ENCODE measurements at places on chromosomes 13 and 19. TPM values are rescaled to one million over a fixed set of nuclear protein-coding genes. Genes with fewer than 3 reads are reported as not detected.

- H3K27me3 ChIP-seq = no peaks in the 10 kb centered on the region
- no peaks in the 10 kb centered on the region for H3K4me1 ChIP-seq
- H3K36me3 ChIP-seq = no peaks in the 10 kb centered on the region
- no peak overlapping the region for H3K27ac ChIP-seq
Measured at GRCh38 chr13:22256111-22256639, 585.3 kb downstream of the FGF9 start.

Gene ETV2
- total RNA-seq = 1.4 TPM

- H3K36me3 ChIP-seq = peaks cover 53% of the 10 kb centered on the region
- peak; percentile 46 for DNase-seq
- H3K4me1 ChIP-seq = peaks cover 32% of the 10 kb centered on the region
- H3K4me3 ChIP-seq = peak overlapping the region; percentile 98
- peak overlapping the region; percentile 99 for H3K27ac ChIP-seq
Measured at GRCh38 chr19:55656988-55657747, 2.3 kb downstream of the U2AF2 start.

DNA sequence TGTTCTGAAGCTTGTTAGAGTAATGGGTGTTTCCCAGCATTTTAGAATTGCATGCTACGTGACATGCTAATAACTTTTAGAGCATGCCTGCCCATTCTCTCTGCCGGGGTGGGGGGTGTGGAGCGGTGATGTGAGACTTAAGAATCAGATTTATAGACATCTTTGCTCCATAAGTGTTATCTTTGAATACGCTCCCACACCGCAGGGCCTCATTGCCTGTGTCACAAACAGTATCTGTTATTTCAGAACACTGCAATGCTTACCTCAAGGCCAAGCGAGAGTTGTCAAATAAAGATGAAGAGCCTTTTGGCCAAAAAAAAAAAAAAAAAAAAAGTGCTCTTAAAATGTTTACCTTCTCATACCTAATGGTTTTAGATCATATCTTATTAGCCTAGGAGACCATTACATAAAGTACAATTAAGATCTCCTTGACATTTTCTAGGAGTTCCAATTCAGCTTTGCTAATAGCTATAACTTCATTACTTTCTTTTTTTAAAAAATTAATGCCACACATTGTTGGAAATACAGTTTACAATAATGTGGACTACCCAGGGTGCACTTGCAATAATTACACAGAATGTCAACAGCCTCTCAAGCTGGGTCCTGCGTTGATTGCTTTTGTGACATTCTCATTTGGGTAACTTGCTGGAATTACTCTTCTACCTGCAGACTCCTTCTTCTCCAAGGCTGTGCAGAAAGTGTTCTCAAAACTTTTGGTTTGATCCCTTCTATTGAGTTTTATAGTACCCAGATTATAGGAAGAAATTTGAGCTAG, 525.3 kb downstream of the KLF12 start:
- no peak overlapping the region for H3K27ac ChIP-seq
- H3K27me3 ChIP-seq = no peaks in the 10 kb centered on the region
- no peak for DNase-seq
- no peak overlapping the region for H3K4me3 ChIP-seq

- no peak for DNase-seq
- no peak overlapping the region for H3K4me3 ChIP-seq
- H3K36me3 ChIP-seq = peaks cover 14% of the 10 kb centered on the region
- H3K27me3 ChIP-seq = no peaks in the 10 kb centered on the region
- no peak overlapping the region for H3K27ac ChIP-seq
Measured at GRCh38 chr19:46630586-46631205, 5.3 kb downstream of the GNG8 start.

Gene MEIOSIN
- total RNA-seq = not detected

GRCh38 chr13:99214731-99215130, 14.1 kb downstream of the UBAC2 start:
- peak overlapping the region; percentile 74 for H3K4me3 ChIP-seq
- H3K27ac ChIP-seq = peak overlapping the region; percentile 91
- peaks cover 38% of the 10 kb centered on the region for H3K36me3 ChIP-seq

Gene MAP4K1
- 166 TPM for total RNA-seq

DNA sequence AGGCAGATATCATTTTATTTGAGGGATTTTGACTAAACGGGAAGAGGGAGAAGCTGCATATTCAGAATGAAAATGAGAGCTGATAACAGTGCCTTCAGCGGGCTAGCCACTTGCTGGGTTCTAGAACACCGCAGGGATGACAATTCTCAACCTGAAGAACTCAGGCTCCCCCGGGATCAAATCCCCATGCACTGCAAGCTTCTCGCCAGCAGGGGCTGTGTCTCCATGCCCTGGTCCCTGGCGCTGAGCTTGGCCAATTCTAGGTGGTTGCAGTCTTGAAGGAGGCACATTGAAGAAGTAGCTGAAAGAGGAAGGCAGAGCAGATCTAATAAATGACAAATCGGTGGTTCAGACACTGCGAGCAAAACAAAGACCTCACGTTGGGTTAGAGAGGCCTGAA, 128.7 kb downstream of the UQCRFS1 start:
- H3K4me3 ChIP-seq = no peak overlapping the region
- no peaks in the 10 kb centered on the region for H3K4me1 ChIP-seq
- no peaks in the 10 kb centered on the region for H3K36me3 ChIP-seq

DNA sequence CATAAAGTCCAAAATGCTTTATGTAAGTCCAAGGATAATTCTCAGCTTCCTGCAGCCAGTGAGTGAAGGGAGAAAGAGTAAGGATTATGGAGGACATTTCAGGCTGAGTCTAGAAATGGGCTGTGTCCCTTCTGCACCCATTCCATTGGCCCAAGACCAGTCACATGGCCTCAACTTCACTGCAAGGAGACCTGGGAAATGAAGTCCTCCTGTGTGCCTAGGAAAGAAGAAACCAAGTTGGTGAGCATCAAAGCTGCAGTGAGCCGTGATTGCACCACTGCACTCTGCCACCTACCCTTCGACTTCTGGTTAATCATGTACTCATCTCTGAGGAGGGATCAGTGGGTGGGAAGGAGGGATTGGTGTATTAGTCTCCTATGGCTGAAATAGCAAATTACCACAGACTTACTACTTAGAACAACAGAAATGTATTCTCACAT, 3.6 kb upstream of the CD37 start:
- peaks cover 57% of the 10 kb centered on the region for H3K4me1 ChIP-seq
- no peaks in the 10 kb centered on the region for H3K27me3 ChIP-seq
- H3K36me3 ChIP-seq = peaks cover 17% of the 10 kb centered on the region
- H3K27ac ChIP-seq = peak overlapping the region; percentile 81

Gene AMER2
- total RNA-seq = not detected

- H3K27me3 ChIP-seq = no peaks in the 10 kb centered on the region
- no peak overlapping the region for H3K27ac ChIP-seq
- no peaks in the 10 kb centered on the region for H3K36me3 ChIP-seq
- no peak overlapping the region for H3K4me3 ChIP-seq
Measured at GRCh38 chr19:22807061-22807835, 23.3 kb upstream of the ZNF99 start.

DNA sequence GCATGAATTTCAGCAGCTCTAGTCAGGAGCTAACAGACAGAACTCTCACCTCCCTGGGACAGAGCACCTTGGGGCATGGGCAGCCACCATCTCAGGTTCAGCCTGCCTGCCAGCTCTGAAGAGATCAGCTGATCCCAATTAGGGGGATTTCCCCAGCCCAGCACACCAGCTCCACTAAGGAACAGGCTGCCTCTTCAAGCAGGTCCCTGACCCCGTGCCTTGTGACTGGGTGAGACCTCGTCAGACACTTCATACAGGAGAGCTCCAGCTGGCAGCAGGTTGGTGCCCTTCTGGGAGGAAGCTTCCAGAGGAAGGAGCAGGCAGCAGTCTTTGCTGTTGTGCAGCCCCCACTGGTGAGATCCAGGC, 84.5 kb upstream of the UFM1 start:
- H3K4me1 ChIP-seq = no peaks in the 10 kb centered on the region
- no peak for DNase-seq
- H3K4me3 ChIP-seq = no peak overlapping the region
- H3K27ac ChIP-seq = no peak overlapping the region
- no peaks in the 10 kb centered on the region for H3K36me3 ChIP-seq
- H3K27me3 ChIP-seq = no peaks in the 10 kb centered on the region

DNA sequence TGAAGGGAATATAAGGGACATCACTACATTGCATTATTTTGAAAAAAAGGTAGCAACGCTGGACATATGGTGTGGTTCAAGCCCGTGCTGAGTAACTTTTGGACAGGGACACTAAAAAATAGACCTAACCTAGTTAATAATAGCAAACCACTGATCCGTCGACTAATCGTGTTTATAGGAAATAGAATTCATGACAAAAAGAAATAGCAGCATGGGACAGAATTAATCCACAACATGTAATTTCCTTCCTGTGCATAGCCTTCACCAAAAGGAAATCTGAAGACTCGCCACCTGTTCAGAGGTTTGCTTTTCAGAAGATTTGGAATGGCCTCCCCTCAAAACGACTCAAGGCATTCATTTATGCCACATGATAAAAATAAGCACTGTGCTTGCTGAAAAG, 128.7 kb downstream of the FGF14 start:
- no peaks in the 10 kb centered on the region for H3K4me1 ChIP-seq
- no peak overlapping the region for H3K27ac ChIP-seq
- DNase-seq = no peak
- no peak overlapping the region for H3K4me3 ChIP-seq
- H3K27me3 ChIP-seq = peaks cover 5% of the 10 kb centered on the region

- no peak overlapping the region for H3K27ac ChIP-seq
- no peaks in the 10 kb centered on the region for H3K27me3 ChIP-seq
- H3K4me1 ChIP-seq = no peaks in the 10 kb centered on the region
- no peaks in the 10 kb centered on the region for H3K36me3 ChIP-seq
Measured at GRCh38 chr13:90968166-90968904, 379.2 kb upstream of the MIR17HG start.

Gene KIR3DL2
- 0.27 TPM for total RNA-seq

DNA sequence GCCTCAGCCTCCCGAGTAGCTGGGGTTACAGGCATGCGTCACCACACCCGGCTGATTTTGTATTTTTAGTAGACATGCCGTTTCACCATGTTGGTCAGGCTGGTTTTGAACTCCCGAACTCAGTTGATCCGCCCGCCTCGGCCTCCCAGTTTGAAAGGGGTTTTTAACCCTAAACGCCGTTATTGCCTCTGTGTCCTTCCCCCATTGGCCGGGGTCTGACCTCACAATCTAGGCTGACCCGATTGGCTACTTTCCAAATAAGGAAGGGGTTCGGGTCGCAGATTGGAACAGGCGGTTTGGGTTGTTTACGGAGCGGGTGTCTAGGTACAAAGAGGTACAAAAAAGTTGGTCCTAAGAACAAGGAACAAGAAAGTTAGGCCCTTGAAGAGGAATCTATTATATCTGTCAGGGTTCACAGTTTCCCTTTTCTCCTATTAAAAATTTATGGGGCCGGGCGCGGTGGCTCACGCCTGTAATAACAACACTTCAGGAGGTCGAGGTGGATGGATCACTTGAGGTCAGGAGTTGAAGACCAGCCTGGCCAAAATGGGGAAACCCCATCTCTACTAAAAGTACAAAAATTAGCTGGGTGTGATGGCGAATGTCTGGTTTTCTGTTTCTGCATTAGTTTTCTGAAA, 1.0 kb downstream of the ZNF253 start:
- DNase-seq = peak; percentile 78
- peaks cover 30% of the 10 kb centered on the region for H3K4me1 ChIP-seq
- H3K36me3 ChIP-seq = peaks cover 23% of the 10 kb centered on the region
- peak overlapping the region; percentile 98 for H3K27ac ChIP-seq

Gene ELSPBP1
- not detected for total RNA-seq

Gene CACNA1A
- 0.29 TPM for total RNA-seq
